Fibroblast of skin of right biceps (primary cell): ENCODE measurements at places on chromosomes 12 and 14.

GRCh38 chr14:50529288-50530179 is 2.8 kb downstream of the MAP4K5 start:
- peak; percentile 38 for DNase-seq

DNA sequence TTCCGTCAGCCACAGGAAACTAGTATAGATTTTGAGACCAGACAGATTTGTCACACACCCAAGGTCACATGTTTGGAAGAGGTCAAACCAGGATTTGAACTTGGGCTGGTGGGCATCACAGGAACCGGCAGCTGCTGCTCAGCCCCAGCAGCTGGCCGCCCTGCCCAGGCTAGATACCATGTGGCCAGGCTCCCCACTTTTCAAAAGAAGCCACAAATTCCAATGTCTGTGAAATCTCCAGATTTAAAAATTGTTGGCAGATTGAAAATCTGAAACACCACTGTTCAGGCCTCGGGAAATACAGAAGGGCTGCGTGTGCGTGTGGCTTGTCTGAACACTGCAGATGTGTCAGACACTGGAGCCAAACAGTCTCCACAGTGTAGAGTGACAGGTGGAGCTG is 30.4 kb downstream of the MMAB start:
- DNase-seq = no peak

- no peak for DNase-seq
Observed at GRCh38 chr12:104691721-104692556, 235.2 kb downstream of the CHST11 start.

DNA sequence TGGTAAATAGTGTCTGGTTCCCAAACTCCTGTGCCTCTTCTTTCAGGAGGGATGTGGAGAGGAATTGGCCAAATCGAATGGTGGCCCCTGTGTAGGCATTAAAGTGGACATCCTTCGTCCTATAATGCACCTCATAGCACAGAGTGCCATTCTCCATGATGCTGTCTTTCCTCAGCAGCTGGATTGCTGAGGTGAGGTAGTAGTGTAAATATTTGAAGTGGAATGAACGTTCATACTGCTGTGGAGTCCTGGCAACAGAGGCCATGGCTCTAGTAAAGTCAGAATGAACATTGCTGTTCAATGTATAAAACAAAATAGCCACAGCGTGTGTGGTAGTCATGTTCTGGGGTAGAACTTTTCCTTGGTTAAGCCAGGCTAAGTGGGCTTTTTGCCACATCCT is 2.7 kb downstream of the ART4 start:
- DNase-seq = no peak

GRCh38 chr12:48936379-48936979 is 11.2 kb upstream of the FKBP11 start:
- DNase-seq = peak; percentile 69

DNA sequence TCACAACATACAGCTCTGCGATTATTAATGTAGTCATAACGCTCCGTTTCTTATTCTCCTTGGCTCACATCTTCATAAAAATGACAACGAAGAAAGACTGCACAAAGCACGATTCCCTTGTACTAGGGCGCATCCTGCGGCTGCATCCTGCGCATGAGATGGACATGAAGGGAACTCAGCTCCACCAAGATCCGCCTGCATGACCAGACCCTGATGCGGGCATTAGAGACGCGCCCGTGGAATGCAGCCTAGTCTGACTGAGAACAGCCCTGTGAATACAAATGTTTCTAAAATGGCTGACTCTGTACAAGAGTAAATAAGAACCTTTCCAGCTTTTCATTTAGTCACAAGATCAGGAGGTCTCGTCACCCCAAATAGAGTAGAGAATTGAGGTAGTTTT is 422.2 kb downstream of the NOVA1 start:
- DNase-seq = no peak

- DNase-seq = no peak
Observed at GRCh38 chr12:5577741-5578140, 145.8 kb downstream of the NTF3 start.

DNA sequence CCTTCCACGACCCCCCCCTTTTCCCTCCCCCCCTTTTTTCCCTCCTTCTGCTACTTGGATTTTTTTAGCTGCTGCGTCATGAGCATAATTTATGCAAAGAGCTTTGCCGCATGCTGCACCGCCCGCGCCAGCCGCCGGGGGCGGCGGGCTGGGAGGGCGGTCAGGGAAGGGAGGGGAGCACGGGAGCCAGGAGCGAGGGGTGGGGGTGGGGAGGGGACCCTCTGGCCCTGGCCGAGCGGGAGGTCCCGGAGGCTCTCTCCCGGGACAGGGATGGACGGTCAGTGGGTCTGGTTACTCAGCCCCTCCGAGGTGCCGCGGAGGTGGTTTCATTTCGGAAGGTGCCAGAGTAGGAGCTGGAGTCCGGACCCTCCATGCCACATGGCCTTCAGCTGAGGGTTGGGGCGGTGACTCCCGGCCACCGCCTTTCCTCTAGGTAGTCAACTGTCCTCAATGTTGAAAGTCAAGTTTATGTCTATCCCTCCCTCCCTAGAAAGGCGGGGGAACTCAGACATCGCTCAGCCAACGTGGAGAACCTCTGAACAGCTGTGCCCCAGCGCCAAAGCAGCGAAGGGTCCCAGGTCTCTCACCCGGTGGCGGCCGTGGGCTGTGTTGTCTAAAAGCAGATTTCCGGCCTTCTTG is at the start of gene POU6F1:
Gene POU6F1, minus strand, starts transcription at position 95 of the 639 bp plus-strand sequence. CDS start 11,226 bp downstream, outside the sequence.
- peak; percentile 88 for DNase-seq

DNA sequence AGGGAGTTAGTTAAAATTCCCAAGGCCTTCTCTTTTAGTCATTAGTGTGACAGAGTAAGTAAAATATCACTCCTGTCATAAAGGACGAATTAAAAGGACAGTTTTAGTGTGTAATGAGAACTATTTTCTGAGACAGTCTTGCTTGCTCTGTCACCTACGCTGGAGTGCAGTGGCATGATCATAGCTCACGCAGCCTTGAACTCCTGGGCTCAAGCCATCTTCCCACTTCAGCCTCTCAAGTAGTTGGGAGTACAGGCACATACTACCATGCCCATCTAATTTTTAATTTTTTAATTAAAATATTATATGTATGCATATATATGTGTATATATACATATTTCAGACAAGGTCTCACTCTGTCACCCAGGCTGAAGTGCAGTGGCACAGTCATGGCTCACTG is 17.2 kb downstream of the KLC1 start:
- no peak for DNase-seq

GRCh38 chr14:67643713-67644112 is 24.0 kb downstream of the ARG2 start:
- DNase-seq = no peak

GRCh38 chr12:39355841-39356240 is 87.1 kb downstream of the KIF21A start:
- no peak for DNase-seq

DNA sequence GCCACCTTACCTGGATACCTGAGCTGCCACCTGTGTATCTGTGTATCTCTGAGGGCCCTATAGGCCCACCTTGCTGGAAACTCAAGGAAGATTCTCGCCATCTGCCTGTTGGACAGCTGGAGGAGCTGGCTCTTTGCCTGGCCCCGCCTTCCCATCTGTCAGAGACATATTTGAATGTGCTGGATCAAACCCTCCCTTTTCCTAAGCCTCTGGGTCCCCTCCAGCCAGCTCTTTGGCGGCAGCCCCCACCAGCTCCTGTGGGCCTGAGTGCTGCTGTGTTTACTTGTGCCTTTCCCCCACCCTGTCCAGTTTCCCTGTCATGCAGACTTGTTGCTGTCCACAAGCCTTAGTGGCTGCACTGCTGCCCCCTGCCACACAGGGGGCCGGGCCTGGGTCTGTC is 55.9 kb upstream of the SRSF5 start:
- no peak for DNase-seq

DNA sequence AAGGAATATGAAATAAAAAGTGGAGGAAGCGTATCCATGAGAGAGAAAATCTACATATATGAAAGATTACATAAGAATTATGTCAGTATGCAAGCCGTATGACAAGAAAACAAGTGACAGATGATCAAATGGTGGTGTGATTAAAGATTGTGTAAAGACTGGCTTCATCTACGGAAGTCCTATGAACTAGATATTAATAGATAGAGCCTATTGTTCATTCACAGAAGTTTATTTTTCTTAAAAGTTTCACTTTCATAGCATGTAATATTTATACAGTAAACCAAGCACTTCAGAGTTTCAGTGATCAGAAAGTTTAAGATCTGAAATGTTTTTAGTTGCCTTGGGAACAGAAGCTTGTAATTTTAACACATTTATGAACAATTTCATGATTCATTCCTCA is 84.5 kb downstream of the VRK1 start:
- DNase-seq = no peak

DNA sequence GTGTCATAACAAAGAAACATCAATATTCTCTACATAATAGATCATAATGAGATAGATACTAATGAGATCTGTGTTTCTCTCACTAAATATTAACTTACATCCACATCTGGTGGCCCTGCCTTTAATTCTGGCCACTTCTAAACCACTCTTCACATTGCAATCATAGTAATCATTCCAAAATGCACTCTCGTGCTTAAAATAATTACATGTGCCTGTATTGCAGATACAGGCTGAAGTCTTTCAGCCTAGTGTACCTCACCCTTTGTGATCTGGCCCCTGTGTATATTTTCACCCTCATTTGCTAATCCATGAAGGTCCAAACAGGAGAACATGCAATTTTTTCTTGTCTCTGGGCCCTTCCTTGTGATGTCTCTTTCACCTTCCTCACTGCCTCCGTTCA is 108.0 kb downstream of the LIN7A start:
- DNase-seq = peak; percentile 7

- no peak for DNase-seq
Observed at GRCh38 chr12:121778567-121779421, 14.7 kb downstream of the RHOF start.

DNA sequence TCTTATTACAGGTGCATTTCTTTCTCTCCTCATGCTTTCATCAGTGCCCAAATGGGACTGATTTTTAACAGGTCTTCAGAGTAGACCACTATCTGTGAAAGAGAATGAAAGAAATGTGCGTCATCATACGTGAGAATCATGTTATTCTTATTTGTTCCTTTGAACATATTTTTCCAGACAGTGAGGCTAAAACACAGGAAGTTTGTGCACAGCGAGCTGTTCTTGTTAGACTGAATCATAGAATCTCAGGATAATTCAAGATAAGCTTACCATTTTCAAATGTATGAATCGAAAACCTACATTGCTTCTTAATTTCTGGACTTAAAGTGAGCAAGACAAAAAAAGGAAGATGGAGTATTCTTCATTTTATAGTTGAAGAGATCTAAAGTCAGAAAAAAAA is 383.1 kb downstream of the EGLN3 start:
- peak; percentile 34 for DNase-seq

- no peak for DNase-seq
Observed at GRCh38 chr12:63752283-63752682, 27.4 kb upstream of the RXYLT1 start.

- peak; percentile 89 for DNase-seq
Observed at GRCh38 chr14:32709027-32709426, 229.7 kb upstream of the NPAS3 start.

- DNase-seq = no peak
Observed at GRCh38 chr14:90669731-90670130, 146.5 kb downstream of the TTC7B start.

- peak; percentile 83 for DNase-seq
Observed at GRCh38 chr12:114408886-114409851, 3.2 kb upstream of the TBX5 start.

DNA sequence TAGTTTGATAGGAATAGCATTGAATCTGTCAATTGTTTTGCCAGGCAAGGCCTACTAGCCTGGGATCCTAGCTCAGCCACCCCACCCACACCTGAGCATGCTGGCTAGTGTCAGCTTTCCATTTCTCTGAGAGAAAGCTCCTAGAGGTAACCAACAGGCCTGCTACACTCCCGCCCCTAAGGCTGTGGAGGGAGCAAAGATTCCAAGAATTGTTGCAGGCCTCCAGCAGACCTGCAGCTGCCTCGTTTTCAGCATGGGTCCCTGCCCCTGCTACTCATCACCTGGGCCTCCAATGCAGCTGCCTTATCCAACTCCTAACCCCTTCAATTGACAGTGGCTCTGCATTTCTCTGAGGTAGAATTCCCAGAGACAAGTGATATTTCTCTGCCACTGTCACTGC is 852.4 kb upstream of the MDGA2 start:
- no peak for DNase-seq

DNA sequence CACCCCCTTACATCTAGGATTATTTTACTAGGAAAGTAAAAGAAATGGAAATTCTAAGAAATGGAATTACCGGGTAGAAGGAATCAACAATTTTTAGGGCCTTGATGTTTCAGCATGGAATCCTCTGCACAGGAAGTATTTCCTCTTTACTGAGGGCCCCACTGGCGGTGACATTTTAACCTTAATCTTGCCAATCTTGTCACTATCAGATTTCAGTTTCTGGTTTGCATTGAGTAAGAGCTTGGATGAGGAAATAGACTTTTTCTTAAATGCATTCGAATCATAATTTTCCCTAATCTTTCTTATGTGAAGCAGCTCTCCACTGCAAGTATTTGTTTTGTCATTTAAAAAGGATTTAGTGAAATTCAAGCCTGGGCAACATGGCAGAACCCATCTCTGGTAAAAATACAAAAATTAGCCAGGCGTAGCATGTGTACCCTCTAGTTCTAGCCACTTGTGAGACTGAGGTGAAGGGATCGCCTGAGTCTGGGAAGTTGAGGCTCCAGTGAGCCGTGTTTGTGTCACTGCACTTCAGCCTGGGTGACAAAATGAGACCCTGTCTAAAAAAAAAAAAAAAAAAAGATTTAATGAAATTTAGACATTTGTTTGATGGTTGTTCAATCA is 40.7 kb downstream of the TPCN1 start:
- peak; percentile 21 for DNase-seq

DNA sequence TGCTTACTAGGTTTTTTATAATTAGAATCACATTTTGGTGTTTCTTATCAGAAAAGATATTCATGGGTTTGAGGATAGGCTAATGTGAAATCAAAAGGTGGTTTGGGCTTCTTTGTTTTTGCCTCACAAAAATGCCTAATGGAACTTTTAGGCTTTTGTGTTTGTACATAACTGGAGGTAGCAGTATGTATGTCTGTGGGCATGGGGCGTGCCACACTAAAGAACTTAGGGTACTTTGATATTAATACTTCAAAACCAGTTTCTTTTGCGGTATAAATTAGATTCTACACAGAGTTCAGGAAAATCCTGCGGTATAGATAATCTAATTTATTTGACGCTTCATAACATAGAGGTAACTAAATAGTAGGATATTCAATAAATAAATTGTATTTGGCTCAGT is 1.9 kb downstream of the ETV6 start:
- no peak for DNase-seq

- no peak for DNase-seq
Observed at GRCh38 chr12:16610001-16610585, 4.1 kb upstream of the LMO3 start.

DNA sequence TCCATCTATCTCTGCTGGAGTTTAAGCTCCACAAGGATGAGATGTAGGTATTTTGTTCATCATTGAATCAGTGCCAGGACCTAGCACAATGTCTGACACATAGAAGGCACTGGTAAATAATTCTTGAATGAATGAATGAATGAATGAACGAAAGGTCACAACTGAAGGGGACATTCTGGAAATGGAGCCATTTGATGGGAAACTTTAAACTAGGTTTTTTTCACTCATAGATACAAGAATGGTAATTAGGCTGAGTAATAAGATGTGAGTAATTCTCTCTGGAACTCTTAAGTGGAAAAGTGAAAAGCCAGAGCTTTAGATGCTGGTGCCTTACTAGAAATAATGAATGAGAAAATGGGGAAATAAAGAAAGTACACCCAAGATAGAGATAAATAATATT is 44.3 kb downstream of the SCN8A start:
- DNase-seq = peak; percentile 52
